ENCODE measurements at places on chromosomes 1 and 21. TPM values are rescaled to one million over a fixed set of nuclear protein-coding genes. Genes with fewer than 3 reads are reported as not detected.

GRCh38 chr1:85406887-85407533 is 57.9 kb downstream of the DDAH1 start:
- peak; percentile 43 for DNase-seq

GRCh38 chr1:159091607-159092031 is 15.1 kb upstream of the AIM2 start:
- peak; percentile 75 for DNase-seq

The EVA1C gene
- total RNA-seq: 9.5 TPM

DNA sequence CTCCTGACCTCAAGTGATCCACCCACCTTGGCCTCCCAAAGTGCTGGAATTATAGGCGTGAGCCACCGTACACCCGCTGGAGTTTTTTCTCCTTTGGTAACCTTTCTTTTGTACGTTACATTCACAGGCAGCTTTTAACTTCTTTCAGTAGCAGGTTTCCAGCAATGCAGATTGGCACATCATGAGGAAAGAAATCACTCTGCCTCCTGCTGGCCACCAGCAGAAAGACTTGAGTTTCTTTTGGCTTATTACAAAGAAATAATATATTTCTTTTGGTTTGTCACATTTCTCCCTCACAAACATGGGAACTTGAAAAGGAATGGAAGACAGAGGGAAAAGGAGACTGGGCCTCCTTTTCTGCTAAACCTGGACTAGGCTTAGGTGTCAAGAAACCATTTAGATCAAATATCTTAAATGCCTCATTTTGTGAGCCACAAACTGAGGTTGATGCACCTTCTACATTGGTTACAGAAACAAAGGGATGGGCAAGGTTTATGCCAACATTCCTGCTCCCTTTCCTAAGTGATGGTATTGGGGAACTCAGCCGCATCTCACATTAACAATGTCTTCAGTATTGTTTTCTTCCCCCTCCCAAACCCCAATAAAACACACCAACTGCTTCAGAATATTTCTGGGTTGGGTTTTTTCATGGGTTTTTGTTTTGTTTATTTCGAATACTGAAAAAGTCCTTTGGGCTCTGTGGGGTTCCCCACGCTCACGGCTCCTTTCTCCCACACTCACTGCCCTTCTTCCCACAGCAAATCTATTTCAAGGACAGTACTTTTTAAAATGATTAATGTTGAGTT is 7.7 kb downstream of the ENSA start:
- no peak for DNase-seq

The ICOSLG gene
- 2.0 TPM for total RNA-seq

The S100A7 gene
- total RNA-seq: 0.37 TPM

DNA sequence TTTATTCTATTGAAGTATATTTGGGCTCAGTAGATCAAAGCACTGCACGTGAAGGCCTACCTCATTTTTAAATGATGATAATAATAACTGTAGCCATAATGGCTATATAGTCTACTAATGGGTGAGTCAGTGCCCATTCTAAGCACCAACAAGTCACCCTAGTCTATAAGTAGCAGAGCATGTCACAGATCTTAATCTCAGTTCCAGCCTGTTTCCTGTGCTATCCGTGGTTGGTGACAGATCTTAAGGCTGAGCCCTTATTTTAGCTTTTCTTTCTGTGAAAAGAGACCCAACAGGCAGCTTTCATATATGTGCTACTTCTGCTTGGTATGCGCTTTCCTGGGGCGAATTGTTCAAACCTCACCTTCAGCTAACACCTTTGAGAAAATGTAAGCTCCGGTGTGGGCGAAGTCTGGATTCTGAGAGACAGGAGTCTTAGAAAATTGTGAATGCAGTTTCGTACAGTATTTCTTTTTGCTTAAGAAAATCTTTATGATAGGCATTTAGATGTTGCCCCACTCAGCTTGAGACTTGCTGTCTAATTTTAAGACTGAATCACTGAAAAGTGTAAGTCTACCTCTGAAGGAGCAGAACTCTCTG is 59.6 kb downstream of the FMN2 start:
- DNase-seq: no peak

GRCh38 chr1:170156594-170156993 is 10.8 kb downstream of the NTMT2 start:
- no peak for DNase-seq

- no peak for DNase-seq
Measured at GRCh38 chr1:183908079-183908478, 103.2 kb downstream of the RGL1 start.

DNA sequence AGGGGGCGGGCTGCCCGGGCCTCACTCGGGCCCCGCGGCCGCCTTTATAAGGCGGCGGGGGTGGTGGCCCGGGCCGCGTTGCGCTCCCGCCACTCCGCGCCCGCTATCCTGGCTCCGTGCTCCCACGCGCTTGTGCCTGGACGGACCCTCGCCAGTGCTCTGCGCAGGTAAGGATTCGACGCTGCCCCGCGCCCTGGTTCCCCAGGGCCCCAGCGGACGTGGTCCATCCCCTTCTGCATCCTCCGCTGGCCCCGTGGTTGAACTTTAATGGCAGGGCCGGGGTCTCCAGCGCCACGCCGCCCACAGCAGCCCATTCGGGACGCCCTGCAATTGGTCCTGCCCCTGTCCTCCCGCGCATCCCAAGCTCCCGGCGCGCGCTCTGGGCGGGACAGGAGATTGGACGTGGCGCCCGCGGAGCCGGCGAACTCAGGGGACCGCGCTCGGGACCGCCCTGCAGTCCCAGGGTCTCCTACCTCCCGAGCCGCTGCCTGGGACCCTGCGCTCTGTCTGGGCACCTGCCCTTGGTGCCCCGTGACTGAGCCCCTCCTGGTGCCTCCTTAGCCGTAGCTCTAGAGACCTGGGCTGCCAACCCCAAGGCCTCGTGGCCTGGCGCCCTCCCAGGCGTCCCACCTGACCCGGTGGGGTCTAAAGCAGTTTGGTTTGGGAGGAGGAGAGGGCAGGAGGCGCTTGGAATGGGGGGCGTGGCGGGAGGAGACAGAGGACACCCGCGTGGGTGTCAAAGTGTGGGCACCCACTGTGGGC is at the start of gene ALPL:
Gene ALPL, plus strand, starts transcription at position 73 of the 762 bp plus-strand sequence. CDS start 44,659 bp downstream, outside the sequence.
- DNase-seq: no peak

DNA sequence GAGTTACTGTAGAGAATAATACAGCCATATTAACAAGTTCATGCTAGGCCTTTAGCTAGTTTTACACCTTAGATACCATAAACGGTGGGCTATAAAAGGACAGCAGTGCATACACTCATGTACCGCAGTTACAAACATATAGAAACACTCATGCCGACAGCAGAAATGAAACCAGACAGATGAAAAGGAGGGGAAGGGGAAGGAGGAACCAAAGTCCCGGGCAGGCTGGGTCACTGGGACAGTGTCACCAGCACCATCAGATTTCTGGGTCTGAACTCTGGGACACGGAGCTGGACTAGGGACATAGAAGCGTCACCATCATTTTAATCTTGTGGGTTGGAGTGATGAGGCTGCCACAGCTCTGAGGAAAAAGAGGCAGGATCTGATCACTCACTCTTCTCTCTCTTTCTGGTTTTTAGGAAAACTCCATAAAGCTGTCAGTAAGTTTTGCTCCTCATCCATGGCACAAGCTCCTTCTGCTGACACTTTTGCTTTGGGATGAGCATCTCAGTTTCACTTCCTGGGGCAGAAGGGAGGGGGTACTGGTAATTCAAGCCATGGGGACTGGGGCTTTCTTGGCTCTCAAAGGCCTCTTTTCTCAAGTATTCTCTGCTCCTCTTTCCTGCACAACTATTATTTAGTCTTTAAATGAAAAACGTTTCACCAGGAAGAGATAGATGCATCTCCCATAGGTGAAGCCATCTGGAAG is 7.8 kb upstream of the ZNF691 start:
- no peak for DNase-seq

GRCh38 chr1:102897557-102897956 is 210.8 kb downstream of the COL11A1 start:
- peak; percentile 55 for DNase-seq

DNA sequence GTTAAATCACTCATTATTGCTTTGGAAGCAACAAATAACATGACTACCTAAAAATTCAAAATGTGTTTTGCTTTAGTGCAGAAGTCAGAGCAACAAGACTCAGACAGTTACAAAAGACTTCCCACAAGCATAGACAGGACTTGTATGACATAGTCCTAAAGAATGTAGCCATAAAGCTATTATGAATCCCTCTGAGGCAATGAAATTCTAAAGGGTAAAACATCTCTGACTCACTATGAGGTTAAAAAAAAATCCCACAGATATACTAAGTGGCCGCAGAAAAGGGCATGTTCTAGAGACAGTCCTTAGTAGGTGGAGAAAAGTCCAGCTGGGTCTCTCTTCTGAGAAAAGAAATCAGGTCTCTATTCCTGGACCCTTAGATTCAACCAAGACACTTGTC is 4.9 kb downstream of the PRKAB2 start:
- peak; percentile 98 for DNase-seq

The PIP5K1A gene
- total RNA-seq: 65.8 TPM

DNA sequence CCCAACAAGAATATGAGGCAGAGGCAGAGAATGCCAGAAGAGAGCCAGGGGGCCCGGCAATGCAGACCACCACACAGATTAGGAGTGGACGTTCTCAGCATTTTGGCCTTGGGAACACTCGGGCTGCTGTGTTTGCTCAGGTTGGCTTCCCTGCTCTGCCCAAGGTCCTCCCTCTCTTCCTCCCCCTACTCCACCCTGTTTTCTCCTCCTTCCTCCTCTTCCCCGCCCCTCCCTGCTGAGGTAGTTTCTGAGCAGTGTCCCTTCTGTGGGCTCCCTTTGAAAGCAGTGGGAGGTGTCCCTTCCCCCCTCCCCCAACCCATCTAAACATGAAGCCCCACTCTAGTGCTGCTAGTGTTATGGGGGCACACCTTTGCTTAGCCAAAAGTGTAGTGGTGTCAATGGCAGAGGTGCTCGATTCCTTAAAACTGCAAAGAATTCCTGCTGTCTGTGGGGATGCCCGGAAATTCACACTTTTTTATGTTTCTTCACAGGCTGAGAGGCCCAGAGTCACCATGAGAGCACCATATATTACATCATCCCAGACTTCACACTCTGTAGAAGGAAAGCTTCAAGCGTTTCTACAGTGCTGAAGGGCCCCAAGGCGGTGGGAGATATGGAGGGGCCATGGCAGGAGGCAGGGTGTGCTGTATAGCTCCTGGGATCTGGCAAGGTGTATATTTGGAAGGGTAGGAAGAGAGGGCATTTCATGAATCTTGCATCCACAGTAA is at the start of gene HHIPL2:
Gene HHIPL2, minus strand, starts transcription at position 161 of the 728 bp plus-strand sequence. Its CDS starts 60 bp downstream, at position 101.
- DNase-seq: no peak

- no peak for DNase-seq
Measured at GRCh38 chr1:233240829-233241682, 54.5 kb downstream of the PCNX2 start.

The CELF3 gene
- not detected for total RNA-seq

DNA sequence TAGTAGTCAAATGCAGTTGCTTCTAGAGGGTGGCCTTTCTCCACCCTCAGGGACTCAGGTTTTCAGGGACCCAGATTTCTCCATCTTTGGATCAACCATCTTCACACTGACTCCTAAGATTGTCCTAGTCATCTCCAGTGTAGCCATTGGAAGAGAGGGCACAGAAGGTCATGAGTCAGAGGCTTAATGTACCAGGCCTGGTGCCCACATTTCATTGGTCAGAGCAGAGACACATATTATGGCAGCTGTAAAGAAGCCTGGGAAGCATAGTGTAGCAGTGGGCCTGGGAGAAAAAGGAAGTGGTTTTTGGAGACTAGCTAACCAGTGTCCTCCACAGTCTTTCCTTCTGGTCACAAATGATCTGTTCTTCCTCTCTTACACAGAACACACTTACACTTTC is 122.5 kb downstream of the GIPC2 start:
- no peak for DNase-seq

The LIPI gene
- not detected for total RNA-seq

The ZNHIT6 gene
- 18.2 TPM for total RNA-seq

- no peak for DNase-seq
Measured at GRCh38 chr1:170133766-170134495, 11.8 kb upstream of the NTMT2 start.

DNA sequence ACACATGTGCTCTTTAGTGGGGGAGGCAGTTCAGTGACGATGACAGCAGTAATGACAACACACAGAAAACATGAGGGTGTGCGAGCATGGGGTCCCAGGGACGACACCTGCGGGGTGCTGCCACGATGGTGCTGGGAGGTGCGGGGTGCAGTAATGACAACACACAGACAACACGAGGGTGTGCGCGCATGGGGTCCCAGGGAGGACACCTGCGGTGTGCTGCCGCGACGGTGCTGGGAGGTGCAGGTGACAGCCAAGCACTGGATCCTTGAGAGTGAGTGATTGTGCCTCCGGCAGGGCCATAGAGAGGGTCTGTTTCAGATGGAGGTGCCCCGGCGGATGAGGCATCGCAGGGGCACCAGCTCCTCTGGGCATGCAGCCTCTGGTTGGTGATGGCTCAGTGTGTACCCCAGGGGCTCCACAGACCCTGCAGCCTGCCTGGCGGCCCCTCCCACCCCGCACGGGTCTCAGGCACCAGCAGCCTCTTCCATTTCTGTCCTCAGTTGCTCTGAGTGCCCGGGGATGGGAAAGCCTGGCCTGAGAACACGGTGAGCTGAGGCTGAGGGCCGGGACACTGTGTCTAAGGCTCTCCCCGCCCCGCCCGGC is 191.7 kb upstream of the ARHGEF16 start:
- DNase-seq: no peak

DNA sequence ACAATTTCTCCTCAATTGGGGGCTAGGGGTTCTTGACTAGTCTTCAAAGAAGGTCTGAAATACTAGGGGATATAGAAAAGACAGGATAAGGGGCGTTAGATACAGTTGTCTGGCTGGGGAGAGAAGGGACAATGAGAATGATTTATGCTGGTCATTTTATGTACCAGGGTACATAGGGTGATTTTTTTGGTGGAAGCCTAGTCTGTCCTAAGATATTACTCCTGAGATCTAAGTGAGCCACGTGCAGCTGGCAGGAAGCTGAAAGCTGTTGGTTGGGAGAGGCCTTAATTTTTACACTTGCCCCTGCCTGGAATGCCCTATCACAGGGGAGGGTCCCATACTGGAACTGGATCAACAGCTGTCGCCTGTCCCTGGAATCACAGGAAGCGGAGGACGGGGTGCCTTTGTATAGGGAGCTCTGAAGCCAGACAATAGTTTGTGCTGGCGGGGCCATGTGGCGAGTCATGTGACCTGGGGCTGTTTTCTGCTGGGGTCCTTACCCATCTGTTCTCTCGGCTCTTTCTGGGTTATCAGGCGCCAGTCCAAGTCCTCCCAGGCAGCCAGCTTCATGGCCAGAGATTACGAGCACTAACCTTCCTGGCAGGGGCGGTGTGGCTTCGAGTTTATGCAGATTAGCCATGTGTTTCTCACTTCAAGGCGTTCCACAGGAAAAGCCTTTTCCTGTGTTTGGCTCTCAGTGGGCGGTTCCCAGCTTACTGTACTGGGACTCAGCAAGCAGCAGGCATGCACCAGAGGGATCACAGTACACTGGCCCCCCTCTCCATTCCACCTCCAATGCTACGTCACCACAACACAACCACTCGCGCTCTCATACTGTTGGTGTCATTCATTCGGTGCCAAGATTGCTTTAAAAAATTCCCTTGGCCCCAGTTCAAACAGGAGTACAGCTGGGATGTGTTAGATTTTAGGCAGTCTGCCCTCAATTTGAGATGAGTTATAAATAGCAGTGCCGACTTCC is 27.5 kb downstream of the ARID1A start:
- peak; percentile 83 for DNase-seq

GRCh38 chr1:92623187-92623778 is 136.6 kb upstream of the GFI1 start:
- DNase-seq: no peak

- peak; percentile 19 for DNase-seq
Measured at GRCh38 chr1:243454328-243454997, 198.6 kb downstream of the SDCCAG8 start.

The TMEM82 gene
- not detected for total RNA-seq

The TAF1A gene
- total RNA-seq: 11.4 TPM

Measured in foreskin keratinocyte (primary cell).